Bronchial epithelial cell (primary cell): ENCODE measurements at places on chromosomes 2 and 18. TPM values are rescaled to one million over a fixed set of nuclear protein-coding genes. Genes with fewer than 3 reads are reported as not detected.
A peak's percentile ranks its signal among the peaks of the same experiment; 100 is the strongest.

GRCh38 chr2:130827502-130828251 lies 9.0 kb upstream of the ARHGEF4 start:
- DNase-seq, result peak; percentile 80

The ALK gene
- total RNA-seq, result not detected in 2 replicates

DNA sequence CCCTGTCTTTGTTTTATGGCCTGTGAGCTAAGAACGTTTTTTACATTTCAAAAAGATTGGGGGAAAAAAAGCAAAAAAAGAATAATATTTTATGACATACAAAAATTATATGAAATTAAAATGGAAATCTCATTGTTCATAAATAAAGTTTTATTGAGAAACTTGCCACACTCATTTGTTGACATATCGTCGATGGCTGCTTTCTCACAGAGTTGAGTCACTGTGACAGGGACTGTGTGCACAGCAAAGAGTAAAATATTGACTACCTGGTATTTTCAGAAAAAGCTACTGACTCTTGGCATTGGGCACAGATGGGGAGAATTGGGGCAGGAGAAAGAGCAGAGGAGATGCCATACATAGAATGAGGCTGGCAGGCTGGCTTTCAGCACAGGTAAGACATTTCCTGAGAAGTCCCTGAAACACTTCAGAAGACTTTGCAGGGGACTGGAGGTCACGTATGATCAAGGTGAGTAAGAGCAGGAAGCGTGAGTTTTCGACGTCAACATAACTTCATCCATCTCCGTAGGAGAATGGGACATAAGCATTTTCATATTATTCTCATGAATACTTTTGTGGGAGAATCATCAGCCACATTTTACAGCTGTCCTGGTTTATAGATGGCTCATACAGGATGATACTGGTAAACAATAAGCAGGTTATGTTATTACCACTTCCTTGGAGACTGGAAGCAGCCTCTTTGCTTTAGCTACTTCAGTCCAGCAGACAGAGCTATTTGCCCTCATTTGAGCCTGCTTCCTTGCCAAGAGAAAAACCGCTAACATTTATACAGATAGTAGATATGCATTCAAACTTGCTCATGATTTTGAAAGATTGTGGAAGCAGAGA lies 32.5 kb upstream of the PUM2 start:
- peak; percentile 84 for DNase-seq

- DNase-seq, result no peak
Measured at GRCh38 chr18:76306685-76307292, 188.3 kb downstream of the ZNF516 start.

GRCh38 chr2:133369901-133370658 lies 198.2 kb downstream of the NCKAP5 start:
- no peak for DNase-seq

GRCh38 chr2:128439791-128440665 lies 121.4 kb upstream of the HS6ST1 start:
- DNase-seq, result no peak

The PCARE gene
- total RNA-seq, result not detected in 2 replicates

The UGT1A7 gene
- 0.53 and 2.2 TPM in 2 replicates for total RNA-seq

The LPIN1 gene
- 7.0 and 12.1 TPM in 2 replicates for total RNA-seq

The MALT1 gene
- total RNA-seq, result 62.4 and 64.6 TPM in 2 replicates

- DNase-seq, result no peak
Measured at GRCh38 chr18:76956648-76957047, 134.3 kb downstream of the ZNF236 start.

- peak; percentile 79 for DNase-seq
Measured at GRCh38 chr18:61939046-61939674, 46.4 kb upstream of the RNF152 start.

DNA sequence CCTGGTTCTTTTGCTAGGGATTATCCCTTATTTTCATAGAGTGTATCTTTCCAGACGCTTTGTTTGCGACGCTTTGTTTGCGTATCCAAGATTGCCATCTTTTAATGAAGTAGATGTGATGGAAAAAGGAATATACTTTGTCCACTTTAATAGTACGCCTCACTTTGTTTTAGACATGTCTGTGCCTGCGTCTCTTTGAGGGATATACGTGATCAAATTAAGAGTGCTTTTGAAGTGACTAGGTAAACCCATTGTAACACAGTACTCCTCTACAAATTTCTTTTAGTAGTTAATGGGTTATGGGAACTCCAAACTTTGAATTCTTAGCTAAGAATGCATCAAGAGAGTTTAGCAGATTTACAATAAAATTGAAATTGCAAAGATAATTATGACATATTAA lies 27.9 kb downstream of the ACSL3 start:
- peak; percentile 70 for DNase-seq

DNA sequence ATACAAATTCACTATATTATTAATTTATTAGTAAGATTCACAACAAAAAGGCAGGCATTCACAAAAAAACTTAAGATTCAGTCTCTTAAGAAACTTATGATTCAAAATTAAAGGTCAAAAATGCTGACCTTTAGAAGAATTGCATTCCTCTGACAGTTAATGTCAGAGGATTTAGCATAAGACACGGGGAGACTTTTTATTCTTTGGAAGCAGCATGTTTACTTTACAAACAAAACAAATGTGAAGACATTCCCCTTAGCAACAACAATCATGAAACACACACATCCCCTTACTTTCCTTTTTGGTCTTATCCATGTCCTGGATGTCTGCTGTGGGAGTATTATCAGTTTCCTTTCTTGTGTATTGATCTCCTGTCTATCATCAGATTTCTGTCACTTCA lies 117.1 kb downstream of the RAD51AP2 start:
- DNase-seq, result peak; percentile 10

- DNase-seq, result no peak
Measured at GRCh38 chr2:101114268-101114783, 36.9 kb downstream of the TBC1D8 start.

The GPR45 gene
- not detected in 2 replicates for total RNA-seq

DNA sequence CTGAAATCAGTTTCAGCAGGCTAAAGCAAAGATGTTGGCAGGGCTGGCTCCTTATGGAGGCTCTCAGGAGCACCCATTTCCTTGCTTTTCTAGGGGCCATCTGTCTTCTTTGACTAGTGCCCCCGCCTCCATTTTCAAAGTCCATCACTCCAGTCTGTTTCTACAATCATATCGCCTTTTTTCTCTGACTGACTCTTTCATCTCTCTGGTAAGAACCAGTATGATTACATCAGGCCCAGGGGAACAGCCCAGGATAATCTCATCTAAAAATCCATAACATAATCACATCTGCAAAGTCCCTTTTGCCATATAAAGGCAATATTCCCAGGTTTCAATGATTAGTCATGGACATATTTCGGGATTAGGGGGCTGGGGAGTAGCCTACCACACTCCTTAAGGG lies 57.0 kb downstream of the CUL3 start:
- no peak for DNase-seq

The FAM110C gene
- total RNA-seq, result 9.2 and 9.9 TPM in 2 replicates

GRCh38 chr2:16655905-16656642 lies 9.6 kb downstream of the CYRIA start:
- no peak for DNase-seq

DNA sequence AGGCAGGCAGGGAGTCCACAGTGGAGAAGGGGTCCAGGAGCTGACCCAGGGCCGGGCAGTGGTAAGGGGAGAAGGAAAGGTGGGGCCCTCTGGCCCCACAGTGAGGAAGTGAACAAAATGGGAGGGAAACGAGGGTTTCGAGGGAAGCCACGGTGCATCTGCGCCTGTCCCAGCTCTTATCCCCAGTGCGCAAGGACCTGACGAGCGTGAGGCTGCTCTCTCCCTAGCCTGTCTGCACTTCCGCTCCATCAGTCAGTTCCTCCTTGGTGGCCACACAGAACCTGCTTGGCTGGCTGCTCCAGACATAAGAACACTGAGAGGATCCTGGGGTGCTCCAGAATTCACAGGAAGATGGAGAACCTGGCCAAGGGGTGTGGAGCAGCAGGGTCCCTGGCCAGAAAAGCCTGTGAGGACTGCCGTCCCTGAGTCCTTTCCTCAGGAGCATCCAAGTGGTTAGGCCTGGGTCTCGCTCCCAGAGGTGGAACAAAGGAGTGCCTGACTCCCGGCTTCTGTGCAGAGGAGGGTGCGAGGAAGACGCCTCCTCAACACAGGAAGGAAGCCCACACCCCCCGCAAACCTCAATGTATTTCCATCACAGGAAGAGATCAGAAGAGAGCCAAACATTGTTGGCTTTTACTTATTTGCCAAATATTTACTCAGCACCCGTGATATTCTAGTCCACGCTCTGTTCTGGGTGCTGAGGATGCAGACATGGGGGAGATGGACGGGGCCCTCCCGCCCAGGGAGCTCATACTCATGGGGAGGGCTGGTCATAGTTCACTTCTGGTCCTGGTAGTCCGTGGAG lies 43.7 kb upstream of the SEMA4C start:
- no peak for DNase-seq

The TMEM178A gene
- total RNA-seq, result 0.26 and 0.51 TPM in 2 replicates
